HS-5 (cell line): ENCODE measurements at places on chromosomes 2 and 18.
A peak's percentile ranks its signal among the peaks of the same experiment; 100 is the strongest.

DNA sequence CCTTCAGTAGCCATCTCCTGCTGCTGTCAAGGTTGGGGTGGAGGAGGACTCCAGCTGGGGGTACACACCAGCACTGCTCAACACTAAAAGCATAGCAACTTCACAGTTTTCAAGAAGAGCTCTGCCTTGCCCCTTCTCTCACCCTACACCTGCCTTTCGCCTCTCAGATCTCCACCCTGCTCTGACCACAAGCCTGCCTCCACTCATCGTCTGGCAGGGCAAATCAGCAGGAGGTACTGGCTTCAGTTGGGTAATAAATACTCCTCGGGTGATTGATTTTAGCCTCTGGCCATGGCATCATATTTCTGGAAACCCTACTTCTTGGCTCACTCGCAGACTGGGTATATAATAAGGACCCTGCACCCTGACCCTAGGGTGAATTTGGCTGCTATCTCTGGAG is 3.1 kb upstream of the PRKAG3 start:
- no peak for DNase-seq

GRCh38 chr2:220510668-220511067 is 883.2 kb downstream of the SLC4A3 start:
- peak; percentile 32 for DNase-seq

DNA sequence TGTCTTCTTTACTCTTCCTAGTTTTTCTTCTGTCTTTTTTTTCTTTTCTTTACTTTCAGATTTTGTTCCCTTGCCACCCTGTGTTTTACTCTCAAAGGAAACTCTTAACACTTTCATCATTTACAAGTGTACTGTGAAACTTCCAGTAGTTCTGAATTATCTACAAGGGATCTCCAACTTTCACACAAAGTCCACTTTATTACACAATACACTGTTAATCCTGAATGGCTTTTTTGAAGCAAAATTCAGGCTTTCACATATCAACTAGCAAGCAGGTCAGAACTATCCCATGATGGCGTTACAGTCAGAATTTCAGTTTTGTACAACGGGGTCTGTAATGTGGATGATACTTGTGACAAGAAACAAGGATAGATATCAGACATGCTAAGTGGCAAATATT is 34.5 kb downstream of the RMP24 start:
- no peak for DNase-seq

DNA sequence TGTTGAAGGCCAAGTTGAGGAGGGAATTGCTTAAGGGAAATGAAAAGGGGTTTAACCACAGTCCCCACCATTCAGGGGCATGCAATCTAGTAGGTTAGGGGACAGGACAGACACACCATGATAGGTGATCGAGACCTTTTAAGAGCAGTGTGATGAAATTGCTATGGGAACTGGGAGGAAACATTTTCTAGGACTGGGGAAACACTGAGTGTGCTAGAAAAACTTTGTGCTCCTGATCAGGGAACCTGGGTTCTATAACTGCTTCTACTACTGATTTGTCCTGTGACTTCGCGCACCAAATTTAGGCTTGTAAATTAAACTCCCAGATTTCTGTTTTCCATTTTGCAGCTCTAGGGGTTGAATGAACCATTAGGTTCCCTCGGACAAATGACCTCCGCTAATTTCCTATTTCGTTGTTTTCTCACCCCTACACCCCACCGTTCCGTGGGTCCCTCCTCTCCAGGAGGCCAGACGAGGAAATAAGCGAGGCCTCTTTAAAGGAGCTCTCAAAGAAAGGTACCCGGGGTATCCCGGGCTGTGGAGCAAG is 371 bp upstream of the LCLAT1 start:
- DNase-seq, result no peak

DNA sequence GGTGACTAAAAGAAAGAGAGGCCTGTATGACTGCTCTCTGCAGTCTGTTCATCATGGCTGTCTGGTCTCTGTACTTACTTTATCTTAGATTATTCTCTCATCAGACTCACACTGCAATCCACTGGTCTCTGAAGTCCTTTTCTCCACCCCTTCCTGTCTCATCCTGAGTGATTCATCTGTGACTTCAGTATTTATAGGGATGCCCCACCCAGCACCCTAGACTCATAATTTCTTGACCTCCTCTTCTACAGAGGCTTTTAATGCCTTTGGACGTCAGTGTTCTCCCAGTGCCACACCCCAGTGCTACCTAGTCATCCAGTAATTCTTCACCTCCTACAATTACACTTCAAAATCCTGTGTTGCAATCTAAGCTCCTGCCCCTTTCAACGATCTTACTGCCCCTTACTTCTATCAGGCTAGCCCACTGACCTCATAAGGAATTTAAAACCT is 14.9 kb upstream of the ITPRID2 start:
- DNase-seq, result peak; percentile 68

DNA sequence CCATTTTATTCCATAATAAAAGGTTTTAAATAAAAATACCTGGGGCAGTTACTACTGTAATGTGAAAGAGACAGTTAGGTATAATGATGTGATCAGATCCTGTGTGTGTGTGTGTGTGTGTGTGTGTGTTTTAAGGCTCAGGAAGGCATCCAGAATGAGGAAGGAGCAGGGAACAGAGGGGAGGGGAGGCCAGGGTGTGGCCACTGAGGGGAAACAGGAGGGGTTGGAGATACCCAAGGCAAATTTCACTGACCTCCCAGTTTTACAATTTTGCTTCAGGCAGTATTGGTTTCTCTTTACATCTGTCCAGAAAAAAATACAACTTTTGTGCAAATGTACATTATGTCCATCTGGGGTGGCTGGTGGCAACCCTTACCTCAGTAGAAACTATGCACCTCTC is 163.5 kb upstream of the FBXO11 start:
- no peak for DNase-seq

- no peak for DNase-seq
These were observed 676 bp downstream of the KLHL23 start for GRCh38 chr2:169734169-169734847.

DNA sequence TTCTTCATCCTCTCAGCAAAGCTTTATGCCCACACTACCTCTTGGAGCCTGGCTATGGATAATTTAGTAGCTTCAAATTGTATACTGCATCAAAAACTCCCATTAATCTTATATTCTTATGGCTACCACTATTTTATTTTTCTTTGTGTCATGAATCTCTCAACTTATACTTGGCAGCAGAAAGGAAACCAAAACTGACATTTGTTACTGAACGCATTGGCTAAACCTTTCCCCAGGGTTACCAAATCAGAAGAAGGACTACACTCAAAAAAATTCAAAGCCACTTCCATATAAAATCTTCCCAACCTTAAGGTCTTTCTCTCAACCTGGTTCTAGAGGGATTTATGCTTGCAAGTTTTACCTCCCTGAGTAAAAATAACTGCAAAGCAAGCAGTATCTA is 97.0 kb upstream of the REG3G start:
- no peak for DNase-seq

DNA sequence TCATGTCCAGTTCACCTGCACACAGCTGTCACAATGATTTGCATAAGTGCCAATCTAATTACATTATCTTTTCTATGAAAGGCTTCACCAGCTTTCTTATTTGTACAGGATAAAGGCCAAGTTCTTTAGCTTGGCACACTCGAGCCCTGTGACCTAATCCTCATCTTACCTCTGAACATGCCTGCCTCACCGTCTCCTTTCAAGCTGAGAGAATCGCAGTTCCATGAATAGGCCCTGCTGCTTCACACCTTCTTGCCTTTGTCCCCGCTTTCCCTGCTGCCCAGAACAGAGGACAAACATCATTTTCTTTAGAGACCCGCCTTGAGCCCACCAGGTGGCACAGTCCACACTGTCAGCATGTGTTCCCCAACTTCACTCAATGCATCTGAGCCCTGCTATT is 1094.7 kb downstream of the BCL11A start:
- no peak for DNase-seq

- peak; percentile 57 for DNase-seq
These were observed 580 bp downstream of the HNRNPA3 start for GRCh38 chr2:177212891-177213856.

GRCh38 chr2:235958931-235959410 is 209.2 kb downstream of the GBX2 start:
- DNase-seq, result no peak

- DNase-seq, result no peak
These were observed 102.5 kb upstream of the SLC35G4 start for GRCh38 chr18:11506856-11507255.

DNA sequence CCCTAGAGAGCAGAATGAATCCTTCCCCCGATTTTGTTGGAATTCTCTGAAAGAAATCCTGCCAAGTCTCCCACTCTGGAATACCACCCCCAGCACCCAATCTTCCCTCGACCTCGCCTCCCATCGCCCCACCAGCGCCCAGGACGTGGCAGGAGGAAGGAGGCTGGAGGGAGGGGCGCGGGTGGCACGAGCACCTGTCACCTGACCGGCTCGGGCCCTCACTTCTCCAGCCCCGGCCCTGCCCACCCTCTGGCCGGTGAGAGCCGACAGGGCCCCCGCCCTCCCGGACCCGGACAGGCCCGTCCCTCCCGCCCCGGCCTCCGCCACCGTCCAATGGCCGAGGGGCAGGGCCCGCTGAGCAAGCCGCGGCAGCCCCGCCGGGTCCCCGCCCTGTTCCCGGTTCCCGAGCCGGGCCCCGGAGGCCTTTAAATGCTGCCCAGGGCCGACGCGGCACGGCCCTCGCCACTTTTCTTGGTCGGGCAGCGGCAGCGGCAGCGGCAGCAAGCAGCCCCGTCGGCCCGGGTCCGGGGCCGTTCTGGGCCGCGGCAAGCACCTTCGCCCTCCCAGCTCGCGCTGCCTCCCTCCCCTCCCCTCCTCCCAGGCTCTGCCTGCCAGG is at the start of gene LGALSL:
LGALSL (plus strand) TSS at position 393 of the 616 bp plus-strand sequence. CDS start 384 bp downstream, outside the sequence.
- peak; percentile 13 for DNase-seq
